ENCODE measurements at places on chromosomes 7 and 10.
A peak's percentile ranks its signal among the peaks of the same experiment; 100 is the strongest.

DNA sequence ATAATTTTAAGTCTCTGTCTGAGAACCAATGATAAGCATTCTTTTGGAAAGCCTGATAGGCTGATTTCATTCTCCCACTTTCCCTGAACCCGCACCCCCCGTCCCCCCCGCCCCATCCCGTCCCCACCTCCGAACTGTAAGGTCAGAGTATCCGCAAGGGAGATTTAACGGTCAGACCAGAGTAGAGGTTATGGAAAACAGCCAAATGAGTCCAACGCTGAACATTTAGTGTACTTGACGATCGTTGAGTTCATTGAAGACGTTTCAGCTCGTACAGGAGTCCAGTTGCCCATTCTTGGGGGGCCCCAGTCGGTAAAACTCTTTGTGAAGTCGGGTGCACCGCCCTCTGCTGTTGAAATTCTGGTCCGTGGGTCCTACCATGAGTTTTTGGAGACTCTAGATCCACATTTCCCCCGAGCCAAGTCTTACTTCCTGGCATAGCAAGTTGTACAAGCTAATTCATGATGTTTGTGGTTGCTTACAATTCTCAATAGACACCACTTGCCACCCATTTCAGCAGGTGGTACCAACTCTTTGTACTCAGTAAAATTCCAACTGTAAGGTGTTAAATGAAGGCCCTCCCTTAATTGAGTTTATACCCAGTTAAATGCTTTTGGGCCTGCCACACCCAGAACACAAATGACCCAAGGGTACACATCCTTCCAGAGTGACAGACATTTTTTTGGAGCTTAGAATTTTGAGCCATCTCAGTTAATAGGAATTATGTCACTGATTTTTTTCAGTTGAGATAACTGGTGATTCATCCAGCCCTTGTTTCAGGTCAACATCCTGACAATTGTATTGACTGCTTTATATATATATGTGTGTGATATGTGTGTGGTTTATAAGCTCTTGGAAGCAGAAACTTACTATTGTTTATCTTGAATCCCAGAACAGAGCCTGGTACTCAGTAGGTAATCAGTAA is 1.2 kb downstream of the MARCHF5 start:
- H3K36me3 ChIP-seq, result peaks cover 13% of the 10 kb centered on the region
- H3K4me3 ChIP-seq, result no peak overlapping the region

DNA sequence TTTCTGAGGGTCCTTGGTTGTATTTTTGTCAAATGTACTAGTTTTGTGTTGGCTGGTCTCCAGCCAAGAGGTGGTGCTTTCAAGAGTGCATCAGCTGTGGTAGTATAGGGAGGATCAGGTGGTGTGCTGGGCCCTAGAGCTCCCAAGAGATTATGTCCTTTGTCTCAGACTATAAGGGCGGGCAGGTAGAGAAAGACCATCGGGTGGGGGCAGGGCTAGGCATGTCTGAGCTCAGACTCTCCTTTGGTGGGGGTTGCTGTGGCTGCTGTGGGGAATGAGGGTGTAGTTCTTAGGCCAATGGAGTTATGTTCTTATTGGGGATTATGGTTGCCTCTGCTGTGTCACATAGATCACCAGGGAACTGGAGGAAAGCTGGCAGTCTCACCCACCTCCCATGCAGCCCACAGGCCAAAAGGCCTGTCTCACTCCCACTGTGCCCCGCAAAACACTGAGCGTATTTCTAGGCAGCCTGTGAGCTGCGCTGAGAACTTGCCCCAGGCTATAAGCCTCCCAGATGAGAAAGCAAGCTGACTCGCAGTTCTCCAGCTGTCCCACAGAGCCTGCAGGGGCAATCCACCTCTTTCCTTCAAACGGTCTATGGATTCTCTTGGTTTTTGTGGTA is 1066.7 kb downstream of the GRM8 start:
- peak; percentile 54 for DNase-seq
- no peaks in the 10 kb centered on the region for H3K27me3 ChIP-seq
- no peaks in the 10 kb centered on the region for H3K4me1 ChIP-seq
- H3K36me3 ChIP-seq, result no peaks in the 10 kb centered on the region

GRCh38 chr10:28680358-28680752 is 3.0 kb downstream of the BAMBI start:
- H3K36me3 ChIP-seq, result no peaks in the 10 kb centered on the region
- peak overlapping the region; percentile 72 for H3K27ac ChIP-seq
- no peaks in the 10 kb centered on the region for H3K27me3 ChIP-seq
- DNase-seq, result no peak

DNA sequence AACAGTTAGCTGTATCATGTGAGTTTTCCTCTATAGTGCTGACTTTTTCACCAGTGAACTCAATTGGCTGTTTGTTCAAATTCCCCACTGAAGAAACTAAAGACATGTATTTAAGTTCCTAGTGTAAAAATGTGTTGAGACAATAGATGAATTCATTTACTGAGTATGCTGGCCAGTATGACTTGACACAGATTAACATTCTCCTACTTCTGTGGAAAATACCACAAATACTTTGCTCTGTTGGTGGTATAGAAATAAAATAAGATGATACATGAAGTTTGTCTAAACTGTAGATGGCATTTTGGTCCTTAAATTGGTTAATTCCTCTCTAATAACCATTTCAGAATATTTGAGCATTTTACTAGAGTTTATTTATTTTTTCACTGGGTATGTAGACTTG is 227.7 kb upstream of the TEX47 start:
- no peak for DNase-seq
- H3K4me3 ChIP-seq, result no peak overlapping the region
- H3K36me3 ChIP-seq, result no peaks in the 10 kb centered on the region
- no peaks in the 10 kb centered on the region for H3K27me3 ChIP-seq
- H3K4me1 ChIP-seq, result no peaks in the 10 kb centered on the region

- DNase-seq, result no peak
- no peak overlapping the region for H3K27ac ChIP-seq
- H3K27me3 ChIP-seq, result no peaks in the 10 kb centered on the region
- no peaks in the 10 kb centered on the region for H3K4me1 ChIP-seq
- H3K36me3 ChIP-seq, result no peaks in the 10 kb centered on the region
- H3K4me3 ChIP-seq, result no peak overlapping the region
These were observed 52.6 kb downstream of the EVX1 start for GRCh38 chr7:27295236-27295635.
